ENCODE measurements at places on chromosomes 1 and 21.
A peak's percentile ranks its signal among the peaks of the same experiment; 100 is the strongest.

DNA sequence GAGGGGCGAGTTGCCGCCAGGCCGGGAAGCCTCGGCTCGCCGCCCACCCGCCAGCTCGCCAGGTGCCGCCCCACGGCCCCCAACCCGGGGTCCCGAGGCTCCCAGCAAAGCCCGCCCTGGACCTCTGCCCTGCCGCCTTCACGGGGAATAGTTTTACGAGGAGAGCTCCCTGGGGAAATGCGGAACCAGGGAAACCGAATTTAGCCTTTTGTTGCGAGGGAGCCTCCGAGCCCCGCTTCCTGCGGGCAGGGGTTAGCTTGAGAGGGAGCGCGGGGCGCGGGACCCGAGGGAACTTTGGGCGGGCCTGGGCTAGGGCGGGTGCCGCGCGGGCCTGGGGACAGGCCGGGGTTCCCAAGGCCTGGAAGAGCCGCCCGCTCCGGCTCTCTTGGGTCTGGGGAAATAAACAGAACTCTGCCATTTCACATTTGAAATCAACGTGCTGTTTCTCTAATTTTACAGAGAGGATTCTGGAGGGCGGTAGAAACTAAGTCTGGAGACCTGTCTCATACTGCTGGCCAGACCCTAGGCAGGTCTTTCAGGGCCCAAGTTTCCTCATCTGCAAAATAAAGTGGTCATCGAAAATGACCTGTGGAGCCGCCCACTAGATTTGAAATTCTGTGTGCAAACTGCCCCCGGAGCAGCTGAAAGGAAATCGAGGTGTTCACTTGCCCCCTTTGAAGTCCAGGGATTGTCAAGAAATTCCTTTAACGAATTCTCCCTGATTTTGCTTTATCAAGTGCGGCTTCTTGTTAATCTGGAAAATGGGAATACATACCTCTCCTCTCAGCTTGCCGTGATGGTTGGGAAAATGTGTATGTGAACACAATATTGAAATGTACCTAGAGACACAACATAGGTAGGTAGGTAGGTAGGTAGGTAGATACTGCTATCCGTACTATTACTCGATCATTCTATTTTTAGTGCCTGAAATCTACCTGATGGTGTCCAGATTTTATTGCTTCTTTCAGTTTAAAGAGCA is 749 bp upstream of the GLUL start:
- no peak for DNase-seq

GRCh38 chr1:116231752-116232151 is 120.6 kb downstream of the MAB21L3 start:
- no peak for DNase-seq

DNA sequence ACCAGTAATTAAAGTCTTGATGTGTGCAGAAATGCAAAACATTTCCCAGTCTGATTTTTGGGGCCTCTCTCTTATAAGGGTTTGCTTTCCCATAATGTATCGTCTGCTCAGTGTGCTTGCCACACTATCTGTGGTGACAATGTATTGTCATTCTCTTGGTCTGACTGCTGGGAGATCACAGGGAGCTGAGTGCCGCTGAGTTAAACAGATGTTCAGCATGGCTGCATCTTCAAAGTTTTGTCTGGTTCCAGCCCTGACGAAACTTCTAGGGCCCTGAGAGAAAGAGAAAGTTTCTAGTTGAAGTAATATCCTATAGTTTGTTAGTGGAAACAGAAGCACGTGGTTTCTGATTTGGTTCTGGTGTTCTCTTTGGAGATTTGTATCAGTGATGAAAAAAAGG is 42.6 kb downstream of the DNM3 start:
- no peak for DNase-seq

DNA sequence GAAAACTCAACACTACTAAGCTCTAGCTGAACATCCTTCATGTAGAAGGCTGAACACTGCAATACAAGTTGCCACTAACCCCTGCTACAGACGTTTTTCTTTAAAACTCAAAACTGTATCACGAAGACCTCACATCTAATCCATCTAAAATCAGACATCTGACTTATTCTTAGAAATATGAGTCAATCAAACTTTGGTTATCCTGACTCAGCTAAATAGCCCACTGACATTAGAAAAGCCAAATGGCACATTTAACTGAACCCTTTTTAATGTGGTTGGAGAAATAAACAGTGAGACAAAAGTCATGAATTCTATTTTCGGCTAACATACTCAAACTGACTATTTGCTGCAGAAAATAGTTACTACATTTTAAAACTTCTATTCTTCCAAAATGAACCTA is 35.6 kb downstream of the WLS start:
- DNase-seq, result no peak

- no peak for DNase-seq
These were observed 15.7 kb downstream of the BTBD8 start for GRCh38 chr1:92095874-92096273.

DNA sequence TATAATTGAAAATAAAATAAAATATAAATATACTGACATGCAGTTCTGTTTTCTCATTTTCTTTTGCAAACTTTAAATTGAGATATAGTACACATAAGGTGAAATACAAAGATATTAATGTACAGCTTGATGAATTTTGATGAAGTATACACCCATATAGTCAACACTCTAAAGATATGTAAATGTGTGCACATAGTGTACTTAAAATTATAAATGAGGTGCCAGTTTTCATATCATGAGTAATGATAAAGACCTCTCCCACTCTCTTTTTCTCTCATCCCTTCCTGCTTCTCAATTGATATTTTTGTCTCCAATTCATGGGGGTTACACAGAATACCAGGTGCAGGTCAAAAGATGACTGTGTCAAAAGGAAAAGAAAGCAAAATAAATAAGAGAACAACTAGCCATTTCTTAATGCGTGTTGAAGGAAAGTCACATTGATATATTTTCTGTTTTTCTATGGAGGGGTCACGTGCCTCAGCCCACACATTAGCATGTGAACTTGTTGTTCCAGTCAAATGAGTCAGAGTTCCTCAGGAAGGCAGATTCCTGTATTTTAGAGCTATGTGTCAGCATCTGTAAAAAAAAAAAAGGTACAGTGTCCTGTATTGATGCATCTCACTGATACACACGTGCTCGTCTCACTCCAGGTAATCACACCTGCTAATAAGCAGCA is 64.3 kb upstream of the HOOK1 start:
- DNase-seq, result no peak

DNA sequence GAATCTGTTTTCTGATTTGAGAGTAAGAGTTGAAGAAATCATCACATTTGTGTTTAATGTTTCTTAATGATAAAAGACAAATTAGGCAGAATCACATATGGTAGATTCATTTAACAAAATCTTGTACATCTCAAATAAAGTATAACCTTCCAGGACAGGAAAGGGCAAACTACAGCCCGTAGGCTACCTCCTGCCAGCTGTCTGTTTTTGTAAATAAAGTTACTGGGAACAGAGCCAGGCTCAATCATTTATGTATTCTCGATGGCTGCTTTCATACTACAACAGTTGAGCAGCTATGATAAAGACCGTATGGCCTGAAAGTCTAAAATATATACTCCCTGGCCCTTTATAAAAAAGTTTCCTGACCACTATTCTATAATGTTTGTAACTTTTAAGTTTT is 204.1 kb downstream of the COL24A1 start:
- no peak for DNase-seq

GRCh38 chr1:204431310-204432184 is 19.9 kb upstream of the PPP1R15B start:
- peak; percentile 91 for DNase-seq

- DNase-seq, result peak; percentile 84
These were observed 46.9 kb downstream of the CAPN2 start for GRCh38 chr1:223759273-223759672.

GRCh38 chr1:91166106-91166712 is 144.4 kb upstream of the ZNF644 start:
- DNase-seq, result peak; percentile 82

Measured in endodermal cell (in vitro differentiated cells).